Muscle of leg (tissue), 16 donors: ENCODE measurements at places on chromosomes 11 and 22. TPM values are rescaled to one million over a fixed set of nuclear protein-coding genes. Genes with fewer than 3 reads are reported as not detected.

Gene OR8D2
- not detected for total RNA-seq

Gene PIK3IP1
- total RNA-seq: 4.3 TPM

DNA sequence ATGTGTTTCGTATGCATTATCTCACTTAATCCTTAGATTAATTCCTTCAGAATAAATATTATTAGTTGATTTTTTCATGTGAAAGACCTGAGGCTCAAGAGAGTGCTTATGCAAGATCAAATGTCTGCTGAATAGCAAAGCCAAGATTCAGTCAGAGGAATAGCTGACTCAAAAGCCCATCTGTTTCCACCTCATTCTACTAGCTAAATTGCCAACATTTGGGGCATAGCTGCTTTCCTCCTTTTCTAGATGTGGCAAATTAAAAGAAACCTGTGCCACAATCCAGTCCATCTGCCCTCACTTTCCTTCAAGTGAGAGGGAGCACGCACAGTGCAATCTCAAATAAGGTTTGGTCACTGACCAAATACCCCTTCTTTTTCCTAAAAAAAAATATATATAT, 121.1 kb downstream of the PAX6 start:
- no peaks in the 10 kb centered on the region for H3K4me1 ChIP-seq
- peak; percentile 2 for DNase-seq
- no peaks in the 10 kb centered on the region for H3K27me3 ChIP-seq

DNA sequence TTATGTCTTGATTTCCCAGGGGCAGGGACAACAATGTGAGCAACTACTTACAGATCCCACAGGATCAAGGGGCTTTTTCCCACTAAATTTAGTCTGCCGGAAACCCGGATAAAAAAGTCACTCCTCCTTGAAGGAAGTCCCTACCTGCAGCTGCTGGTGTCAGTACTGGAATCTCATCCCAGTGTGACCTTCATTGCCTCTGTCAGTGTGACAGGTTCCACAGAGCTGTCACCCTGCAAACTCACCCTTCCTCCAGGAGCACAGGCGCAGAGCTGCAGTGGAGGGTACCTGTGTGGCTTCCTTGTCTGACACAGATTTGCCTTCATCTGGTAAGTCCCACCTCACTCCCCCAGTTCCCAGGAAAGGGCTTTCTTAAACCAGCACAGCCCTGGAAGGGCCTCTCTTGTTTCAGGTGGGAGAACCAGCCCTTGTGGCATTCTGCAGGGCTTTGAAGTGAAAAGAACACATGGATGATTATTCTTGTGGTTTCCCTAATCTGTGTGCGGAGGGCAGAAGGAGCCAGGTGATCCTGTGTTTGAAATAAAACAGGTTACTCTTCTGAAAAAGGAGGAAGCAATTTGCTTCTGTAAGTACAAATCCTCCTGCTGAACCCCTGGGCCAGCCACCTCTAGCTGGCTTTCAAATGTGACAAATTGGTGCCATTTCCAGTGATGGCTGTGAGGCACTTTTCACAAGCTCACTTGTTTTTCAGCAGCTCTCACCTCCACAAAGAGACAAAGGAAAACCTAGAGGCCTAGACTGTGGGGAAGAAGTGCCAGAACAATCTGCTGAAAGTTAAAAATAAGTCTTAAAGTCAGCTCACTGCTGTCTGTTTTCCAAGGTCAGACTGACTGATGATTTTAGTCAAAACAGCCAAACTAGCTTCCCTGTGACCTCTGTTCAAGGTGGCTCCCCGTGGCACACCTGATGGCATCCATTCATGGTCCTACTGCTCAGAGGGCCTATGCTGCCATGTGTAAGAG, 9.2 kb upstream of the PRSS23 start:
- DNase-seq: no peak
- no peak overlapping the region for H3K27ac ChIP-seq
- H3K27me3 ChIP-seq: no peaks in the 10 kb centered on the region
- no peaks in the 10 kb centered on the region for H3K36me3 ChIP-seq
- peaks cover 8% of the 10 kb centered on the region for H3K4me1 ChIP-seq

DNA sequence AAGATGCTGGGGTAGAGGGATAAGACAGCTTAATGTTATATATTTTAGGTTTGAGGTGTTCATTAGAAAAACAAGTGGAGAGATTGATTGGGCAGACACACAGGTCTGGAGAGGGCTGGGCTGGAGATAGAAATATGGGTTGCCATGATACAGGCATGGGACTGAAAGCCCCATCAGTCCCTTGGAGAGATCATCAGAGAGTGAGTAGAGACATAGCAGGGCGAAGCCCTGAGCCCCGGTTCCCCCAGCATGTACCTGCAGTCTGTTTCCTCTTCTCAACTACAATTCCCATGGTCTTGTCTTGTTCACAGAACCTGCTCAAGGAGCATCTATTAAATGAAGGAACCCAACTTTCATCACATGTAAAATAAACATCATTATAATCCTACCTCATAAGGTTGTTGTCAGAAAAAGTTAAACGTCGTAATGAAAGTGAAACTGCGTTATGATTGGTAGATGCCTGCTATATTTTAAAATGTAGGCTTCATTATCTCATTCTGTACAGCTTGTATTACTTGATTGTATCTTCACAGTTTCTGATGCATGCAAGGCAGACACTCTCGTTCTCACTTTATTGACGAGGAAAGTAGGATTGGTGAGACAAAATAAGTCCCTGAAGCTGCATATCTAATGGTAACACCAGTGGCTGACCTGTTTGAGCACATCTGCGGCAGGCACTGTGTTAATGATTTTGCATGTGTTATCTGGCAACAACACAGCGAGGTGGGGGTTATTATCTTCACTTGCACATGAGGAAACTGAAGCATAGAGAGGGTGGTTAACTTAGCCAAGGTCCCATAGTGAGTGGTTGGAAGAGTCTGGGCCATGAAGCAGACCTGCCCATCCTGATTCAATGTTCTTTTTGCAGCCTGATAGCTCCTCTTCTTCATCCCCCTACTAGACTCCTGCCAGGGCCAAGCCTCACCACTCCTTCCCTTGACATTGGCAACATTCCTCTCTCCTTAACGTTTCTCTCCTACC, 63.5 kb downstream of the ENDOD1 start:
- H3K27ac ChIP-seq: no peak overlapping the region
- peaks cover 46% of the 10 kb centered on the region for H3K4me1 ChIP-seq
- H3K4me3 ChIP-seq: no peak overlapping the region
- H3K36me3 ChIP-seq: no peaks in the 10 kb centered on the region

GRCh38 chr22:19176732-19177131, 1.8 kb downstream of the SLC25A1 start:
- H3K27me3 ChIP-seq: no peaks in the 10 kb centered on the region
- H3K27ac ChIP-seq: no peak overlapping the region
- no peak for DNase-seq
- H3K36me3 ChIP-seq: peaks cover 18% of the 10 kb centered on the region
- H3K4me1 ChIP-seq: peaks cover 72% of the 10 kb centered on the region

DNA sequence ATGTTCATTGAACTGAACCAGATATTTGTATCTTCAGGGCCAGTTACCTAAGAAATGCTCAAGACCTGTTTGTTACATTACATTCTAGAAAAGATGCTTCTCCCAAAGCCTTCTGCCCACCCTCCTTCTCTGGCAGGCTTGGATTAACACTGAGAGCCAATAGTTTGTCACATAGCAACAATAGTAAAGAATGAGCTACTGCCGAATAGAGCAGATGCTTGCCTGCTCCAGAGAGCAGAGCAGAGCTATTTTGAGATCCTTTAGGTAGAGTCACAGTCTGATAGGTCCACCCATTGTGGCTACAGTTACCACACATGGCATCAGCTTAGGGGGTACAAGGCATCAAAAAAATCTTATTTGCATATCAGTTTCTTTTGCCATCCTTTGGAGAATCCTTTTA, 13.5 kb upstream of the EP300 start:
- H3K36me3 ChIP-seq: no peaks in the 10 kb centered on the region
- no peaks in the 10 kb centered on the region for H3K4me1 ChIP-seq
- peak; percentile 13 for DNase-seq
- H3K27ac ChIP-seq: no peak overlapping the region
- no peak overlapping the region for H3K4me3 ChIP-seq

DNA sequence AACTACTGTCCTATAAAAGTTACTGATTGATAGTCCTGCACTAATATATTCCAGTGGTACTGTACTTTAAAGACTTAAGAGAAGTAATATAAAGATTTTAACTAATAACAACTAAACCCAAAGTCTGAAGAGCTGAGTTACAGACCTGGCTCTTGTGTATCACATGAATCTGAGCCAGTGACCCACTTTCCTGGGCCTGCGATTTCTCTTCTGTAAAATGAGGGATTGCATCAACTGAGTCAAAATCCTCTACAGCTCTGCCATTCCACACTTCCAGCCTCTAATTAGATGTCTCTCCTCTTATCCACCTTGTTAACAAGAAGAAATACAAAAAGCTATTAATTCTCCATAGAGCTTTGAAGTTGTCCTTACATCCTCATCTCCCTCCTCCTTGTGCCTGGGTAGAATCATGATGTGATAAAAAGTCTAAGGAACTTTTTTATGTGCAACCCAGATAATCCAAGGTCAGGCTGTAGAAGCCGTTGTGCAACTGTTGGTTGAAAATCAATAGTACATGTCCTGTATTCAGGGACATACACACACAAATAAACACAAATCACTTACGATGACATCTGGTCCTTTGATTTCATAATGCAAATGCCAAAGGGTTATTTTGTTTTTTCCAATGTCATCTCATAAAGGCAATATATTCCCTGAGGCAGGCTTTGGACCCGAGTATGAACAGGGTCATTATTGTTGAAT, 410.3 kb downstream of the KCNA4 start:
- no peaks in the 10 kb centered on the region for H3K4me1 ChIP-seq
- H3K27ac ChIP-seq: no peak overlapping the region
- no peak for DNase-seq
- no peaks in the 10 kb centered on the region for H3K36me3 ChIP-seq
- no peak overlapping the region for H3K4me3 ChIP-seq

DNA sequence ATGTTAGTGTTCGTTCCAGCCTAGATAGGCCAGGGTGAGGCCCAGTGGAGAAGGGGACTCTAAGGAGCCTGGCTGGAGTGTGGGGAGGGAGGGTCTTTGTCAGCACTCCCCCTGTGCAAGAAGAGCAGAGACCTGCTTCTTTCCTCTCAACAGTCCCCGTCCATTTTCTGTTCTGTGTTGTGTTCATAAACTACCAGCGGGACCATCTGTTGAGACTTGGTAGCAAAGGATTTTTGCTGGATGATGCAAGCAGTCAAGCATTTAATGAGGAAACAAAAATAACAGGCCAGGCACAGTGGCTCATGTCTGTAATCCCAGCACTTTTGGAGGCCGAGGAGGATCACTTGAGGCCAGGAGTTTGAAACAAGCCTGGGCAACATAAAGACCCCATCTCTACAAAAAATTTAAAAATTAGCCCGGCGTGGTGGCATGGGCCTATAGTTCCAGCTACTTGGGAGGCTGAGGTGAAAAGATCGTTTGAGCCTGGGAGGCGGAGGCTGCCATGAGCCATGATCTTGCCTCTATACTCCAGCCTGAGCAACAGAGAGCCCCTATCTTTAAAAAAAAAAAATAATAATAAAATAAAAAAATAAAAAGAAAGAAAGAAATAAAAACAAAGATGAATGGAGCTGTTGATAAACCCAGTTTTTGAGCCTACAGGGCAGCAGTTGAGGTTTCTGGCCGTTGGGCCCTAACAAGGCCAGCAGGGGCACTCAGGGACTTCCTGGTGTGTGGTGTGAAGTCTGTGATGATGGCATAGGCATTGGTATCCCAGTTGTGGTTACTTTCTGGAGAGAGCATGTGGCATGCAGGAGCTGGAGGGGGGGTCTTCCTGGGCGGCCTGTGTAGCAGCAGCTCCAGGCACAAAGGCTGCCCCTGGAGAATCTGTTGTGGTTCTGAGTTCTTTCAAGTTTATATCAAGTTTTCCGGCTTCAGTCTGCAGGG, 1.7 kb upstream of the TXNRD2 start:
- peak overlapping the region; percentile 83 for H3K4me3 ChIP-seq
- H3K36me3 ChIP-seq: peaks cover 8% of the 10 kb centered on the region
- H3K27me3 ChIP-seq: no peaks in the 10 kb centered on the region
- H3K27ac ChIP-seq: peak overlapping the region; percentile 100
- H3K4me1 ChIP-seq: peaks cover 39% of the 10 kb centered on the region
- peak; percentile 91 for DNase-seq

DNA sequence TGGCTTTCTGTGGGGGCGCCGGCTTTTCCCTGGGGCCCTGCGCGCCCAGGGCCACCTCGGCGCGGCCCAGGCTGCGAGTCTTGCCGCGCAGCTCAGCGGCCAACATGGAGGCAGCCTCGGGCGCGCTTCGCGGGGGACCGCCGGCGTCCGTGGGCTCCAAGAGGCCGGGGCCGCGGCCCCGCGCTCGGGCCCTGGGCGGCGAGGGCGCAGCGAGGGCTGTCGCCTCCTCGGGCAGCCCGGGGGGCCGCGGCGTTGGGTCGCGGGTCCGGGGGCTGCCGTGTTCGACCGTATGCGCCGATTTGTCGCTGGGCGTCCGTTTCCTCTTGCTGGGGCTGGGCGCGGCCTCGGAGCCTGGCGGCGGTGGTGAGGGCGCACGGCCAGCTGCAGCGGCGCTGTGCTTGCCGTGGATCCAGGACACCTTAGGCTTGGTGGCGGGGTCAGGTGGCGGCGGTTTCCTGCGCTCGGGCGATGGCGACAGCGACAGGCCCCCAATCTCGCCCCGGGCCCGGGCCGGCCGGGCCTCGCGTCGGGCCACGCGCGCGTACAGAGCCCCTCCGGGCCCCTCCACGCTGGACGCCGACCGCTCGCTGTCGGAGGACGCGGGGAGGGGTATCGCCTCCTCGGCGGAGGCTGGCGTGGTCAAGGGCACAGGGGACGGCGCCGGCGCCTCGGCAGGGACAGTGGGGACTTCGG, 11.9 kb downstream of the SCARF2 start:
- no peak overlapping the region for H3K4me3 ChIP-seq
- no peak for DNase-seq
- peaks cover 31% of the 10 kb centered on the region for H3K36me3 ChIP-seq
- H3K27ac ChIP-seq: no peak overlapping the region
- peaks cover 34% of the 10 kb centered on the region for H3K27me3 ChIP-seq

DNA sequence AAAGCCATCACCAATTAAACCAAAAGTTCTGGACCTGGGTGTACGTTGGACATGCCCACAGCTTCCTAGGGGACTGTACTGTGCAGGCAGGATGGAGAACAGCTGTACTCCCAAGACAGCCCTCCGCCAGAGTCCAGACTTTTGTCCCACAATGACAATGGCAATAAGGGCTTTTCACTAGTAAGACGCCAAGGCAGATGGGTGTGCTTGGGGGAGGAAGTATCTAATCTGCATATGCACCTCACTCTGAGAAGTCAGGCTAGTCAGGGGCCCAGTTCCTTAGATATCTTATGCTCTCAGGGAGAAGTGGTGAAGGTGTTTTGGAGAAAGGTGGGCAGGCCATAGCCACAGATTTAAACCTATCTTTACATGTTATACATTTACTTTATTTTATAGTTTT, 85.1 kb upstream of the USP47 start:
- H3K4me1 ChIP-seq: no peaks in the 10 kb centered on the region
- H3K27me3 ChIP-seq: peaks cover 34% of the 10 kb centered on the region
- no peak for DNase-seq
- H3K27ac ChIP-seq: no peak overlapping the region
- no peak overlapping the region for H3K4me3 ChIP-seq

GRCh38 chr11:26704249-26704648, 17.6 kb downstream of the SLC5A12 start:
- no peaks in the 10 kb centered on the region for H3K36me3 ChIP-seq
- no peak overlapping the region for H3K27ac ChIP-seq
- H3K27me3 ChIP-seq: no peaks in the 10 kb centered on the region
- H3K4me1 ChIP-seq: peaks cover 2% of the 10 kb centered on the region
- no peak overlapping the region for H3K4me3 ChIP-seq
